ENCODE measurements at places on chromosomes 4 and X. TPM values are rescaled to one million over a fixed set of nuclear protein-coding genes. Genes with fewer than 3 reads are reported as not detected.

DNA sequence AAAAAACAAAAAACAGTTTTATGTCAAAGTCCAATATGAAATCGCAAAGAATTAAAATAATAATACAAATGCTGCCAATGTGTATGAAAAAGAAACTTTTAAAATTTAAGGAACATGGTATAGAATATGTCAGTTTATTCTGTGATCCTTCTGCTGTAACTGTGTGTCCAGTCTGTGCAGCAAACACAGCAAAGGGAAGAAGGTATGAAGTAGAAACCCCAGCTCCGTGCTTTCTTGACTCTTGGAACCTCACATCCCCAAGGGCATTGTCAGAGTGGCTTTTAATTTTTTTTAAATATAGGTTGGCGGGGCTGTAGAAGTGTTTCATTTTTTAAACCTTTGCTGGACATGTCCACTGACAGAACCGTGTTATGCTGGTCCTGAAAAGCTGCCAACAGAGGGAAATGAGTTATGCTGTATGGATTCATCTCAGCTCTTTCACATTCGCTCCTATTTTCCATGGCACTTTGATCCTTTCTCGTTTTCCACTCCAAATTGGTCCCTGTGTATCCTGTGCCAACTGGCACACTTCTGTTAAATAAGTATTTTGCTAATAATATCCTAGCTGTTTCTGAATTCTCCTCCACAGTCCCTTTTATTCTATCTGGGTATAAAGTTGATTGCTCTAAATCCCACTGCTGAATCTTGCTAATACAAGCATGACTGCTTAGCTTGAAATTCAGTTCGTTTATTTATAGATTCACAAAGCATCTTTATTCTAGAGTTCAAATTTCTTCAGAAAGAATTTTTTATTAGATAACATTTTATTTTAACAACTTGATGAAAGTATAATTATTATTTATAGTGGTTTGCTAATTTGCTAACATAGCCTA, 127.0 kb upstream of the DDIT4L start:
- H3K4me1 ChIP-seq, result peaks cover 20% of the 10 kb centered on the region
- peak overlapping the region; percentile 62 for H3K27ac ChIP-seq
- H3K27me3 ChIP-seq, result no peaks in the 10 kb centered on the region
- H3K36me3 ChIP-seq, result no peaks in the 10 kb centered on the region
- peak overlapping the region; percentile 23 for H3K4me3 ChIP-seq

The PORCN gene
- total RNA-seq, result 11.5 TPM

DNA sequence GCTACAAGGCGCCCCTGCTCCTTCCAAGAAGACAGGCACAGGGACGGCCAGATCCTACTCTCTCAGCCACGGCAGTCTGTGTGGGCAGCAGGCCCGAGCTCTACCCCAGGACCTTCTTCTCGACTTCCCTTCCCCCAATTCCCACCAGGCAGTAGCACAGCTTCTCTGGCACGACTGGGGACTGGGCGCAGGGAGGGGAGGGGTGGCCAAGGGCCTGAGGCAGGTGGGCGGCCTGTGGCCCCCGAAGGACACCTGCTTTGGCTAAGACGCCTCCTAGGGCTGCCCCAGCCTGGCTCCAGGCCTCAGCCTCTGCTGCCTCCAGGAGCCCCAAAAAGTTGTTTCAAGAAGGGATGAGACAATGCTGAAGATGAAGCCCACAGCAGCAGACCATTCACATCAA, 24.2 kb upstream of the IRF2 start:
- no peaks in the 10 kb centered on the region for H3K36me3 ChIP-seq
- no peaks in the 10 kb centered on the region for H3K27me3 ChIP-seq
- H3K4me3 ChIP-seq, result no peak overlapping the region
- no peak for DNase-seq
- no peaks in the 10 kb centered on the region for H3K4me1 ChIP-seq

The GLRA2 gene
- not detected for total RNA-seq

All from gastrocnemius medialis (tissue), 4 donors.